ENCODE measurements at places on chromosomes 6 and 20. TPM values are rescaled to one million over a fixed set of nuclear protein-coding genes. Genes with fewer than 3 reads are reported as not detected.

ENPP1 gene
- total RNA-seq: 0.36 TPM

PROKR2 gene
- total RNA-seq: not detected

EZR gene
- 176 TPM for total RNA-seq

NAA20 gene
- 35.0 TPM for total RNA-seq

HLA-DOB gene
- total RNA-seq: 8.2 TPM

GRCh38 chr6:42007286-42008137 is 42.8 kb upstream of the TAF8 start:
- no peaks in the 10 kb centered on the region for H3K27me3 ChIP-seq
- H3K4me3 ChIP-seq: no peak overlapping the region
- peak; percentile 56 for DNase-seq
- H3K36me3 ChIP-seq: peaks cover 29% of the 10 kb centered on the region
- H3K27ac ChIP-seq: no peak overlapping the region
- peaks cover 39% of the 10 kb centered on the region for H3K4me1 ChIP-seq

- H3K4me1 ChIP-seq: peaks cover 3% of the 10 kb centered on the region
- no peaks in the 10 kb centered on the region for H3K36me3 ChIP-seq
Measured at GRCh38 chr20:10629946-10630650, 43.7 kb downstream of the JAG1 start.

DNA sequence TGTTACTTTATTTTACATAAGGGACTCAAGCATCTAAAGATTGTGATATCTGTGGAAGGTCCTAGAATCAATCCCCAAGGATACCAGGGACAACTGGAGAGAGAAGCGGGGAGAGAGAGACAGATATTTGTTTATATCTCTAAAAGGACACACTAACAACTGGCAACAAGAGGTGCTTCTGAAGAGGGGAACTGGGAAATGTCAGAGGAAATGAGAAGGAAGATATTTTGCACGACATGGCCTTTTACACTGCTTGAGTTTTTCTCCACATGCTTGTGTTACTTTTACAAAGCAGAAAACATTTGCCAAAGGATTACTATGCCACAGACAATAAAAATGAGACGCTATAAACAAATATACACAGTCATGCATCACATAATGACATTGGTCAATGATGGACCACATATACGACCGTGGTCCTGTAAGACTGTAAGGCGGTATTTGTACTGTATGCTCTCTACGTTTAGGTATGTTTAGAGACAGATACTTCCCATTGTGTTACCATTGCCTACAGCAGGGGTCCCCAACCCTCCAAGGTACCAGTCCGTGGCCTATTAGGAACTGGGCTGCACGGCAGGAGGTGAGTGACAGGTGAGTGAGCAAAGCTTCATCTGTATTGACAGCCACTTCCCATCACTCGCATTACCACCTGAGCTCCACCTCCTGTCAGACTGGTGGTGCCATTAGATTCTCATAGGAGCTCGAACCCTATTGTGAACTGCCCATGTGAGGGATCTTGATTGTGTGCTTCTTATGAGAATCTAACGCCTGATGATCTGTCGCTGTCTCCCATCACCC is 64.6 kb upstream of the PTPN1 start:
- H3K4me1 ChIP-seq: no peaks in the 10 kb centered on the region
- H3K27ac ChIP-seq: no peak overlapping the region
- no peaks in the 10 kb centered on the region for H3K36me3 ChIP-seq

DNA sequence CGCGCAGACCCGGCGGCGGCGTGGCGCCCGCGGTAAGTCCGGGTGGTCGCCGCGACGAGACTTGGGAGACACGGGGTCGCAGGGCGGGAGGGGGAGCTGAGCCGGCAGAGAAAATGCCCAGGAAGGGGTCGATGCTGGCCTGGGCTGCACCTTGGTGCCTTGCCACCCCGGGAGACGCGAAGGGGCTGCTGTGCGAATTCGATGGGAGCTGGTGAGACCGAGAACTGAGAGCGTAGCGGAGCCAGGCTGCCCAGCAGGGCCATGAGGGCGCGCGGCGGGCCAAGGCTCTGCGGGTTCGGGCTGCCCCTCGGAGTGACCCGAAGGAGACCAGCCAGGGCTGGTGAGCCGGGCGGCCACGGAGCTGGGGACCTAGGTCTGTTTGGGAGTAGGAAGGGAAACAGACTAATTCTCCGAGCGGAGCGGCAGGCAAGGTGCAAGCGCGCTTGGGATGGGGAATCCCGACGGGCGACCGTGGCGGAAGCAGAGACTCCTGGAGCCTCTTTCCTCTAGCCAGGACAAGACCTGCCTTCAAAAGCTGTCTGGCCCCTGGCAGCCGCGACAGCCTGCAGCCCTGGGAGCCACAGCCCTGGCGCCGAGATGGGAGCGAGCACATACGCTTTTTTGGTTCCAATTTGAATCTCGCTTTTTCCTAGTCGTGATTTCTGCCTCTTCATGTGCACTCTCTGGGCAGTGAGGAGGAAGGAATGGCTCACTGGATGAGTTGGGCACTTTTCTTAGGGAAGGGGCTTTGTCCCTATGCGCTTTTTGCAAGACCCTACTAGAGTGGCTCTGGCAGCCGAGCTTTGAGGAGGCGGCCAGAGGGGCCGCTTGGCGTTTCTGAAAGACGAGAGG is 691 bp downstream of the SYNDIG1 start:
- peaks cover 6% of the 10 kb centered on the region for H3K4me1 ChIP-seq
- DNase-seq: no peak
- H3K27ac ChIP-seq: no peak overlapping the region
- no peaks in the 10 kb centered on the region for H3K36me3 ChIP-seq
- H3K27me3 ChIP-seq: peaks cover 2% of the 10 kb centered on the region

DNA sequence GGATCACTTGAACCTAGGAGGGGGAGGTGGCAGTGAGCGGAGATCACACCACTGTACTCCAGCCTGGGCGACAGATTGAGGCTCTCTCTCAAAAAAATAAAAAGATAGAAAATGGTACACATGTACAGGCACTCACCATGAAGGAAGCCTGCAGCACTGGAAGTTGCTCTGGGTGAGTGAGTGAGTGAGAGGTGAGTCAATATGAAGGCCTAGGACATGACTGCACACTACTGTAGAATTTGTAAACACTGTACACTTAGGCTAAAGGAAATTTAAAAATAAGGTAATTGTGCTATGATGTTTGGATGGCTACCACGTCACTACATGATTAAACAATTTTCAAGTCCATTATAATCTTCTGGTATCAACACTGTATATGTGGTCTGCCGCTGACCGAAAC is 216.2 kb downstream of the FOXC1 start:
- no peak overlapping the region for H3K4me3 ChIP-seq
- no peak for DNase-seq
- H3K4me1 ChIP-seq: no peaks in the 10 kb centered on the region

- DNase-seq: no peak
- H3K27me3 ChIP-seq: no peaks in the 10 kb centered on the region
- H3K4me3 ChIP-seq: no peak overlapping the region
Measured at GRCh38 chr6:13694562-13694961, 17.1 kb downstream of the RANBP9 start.

DNA sequence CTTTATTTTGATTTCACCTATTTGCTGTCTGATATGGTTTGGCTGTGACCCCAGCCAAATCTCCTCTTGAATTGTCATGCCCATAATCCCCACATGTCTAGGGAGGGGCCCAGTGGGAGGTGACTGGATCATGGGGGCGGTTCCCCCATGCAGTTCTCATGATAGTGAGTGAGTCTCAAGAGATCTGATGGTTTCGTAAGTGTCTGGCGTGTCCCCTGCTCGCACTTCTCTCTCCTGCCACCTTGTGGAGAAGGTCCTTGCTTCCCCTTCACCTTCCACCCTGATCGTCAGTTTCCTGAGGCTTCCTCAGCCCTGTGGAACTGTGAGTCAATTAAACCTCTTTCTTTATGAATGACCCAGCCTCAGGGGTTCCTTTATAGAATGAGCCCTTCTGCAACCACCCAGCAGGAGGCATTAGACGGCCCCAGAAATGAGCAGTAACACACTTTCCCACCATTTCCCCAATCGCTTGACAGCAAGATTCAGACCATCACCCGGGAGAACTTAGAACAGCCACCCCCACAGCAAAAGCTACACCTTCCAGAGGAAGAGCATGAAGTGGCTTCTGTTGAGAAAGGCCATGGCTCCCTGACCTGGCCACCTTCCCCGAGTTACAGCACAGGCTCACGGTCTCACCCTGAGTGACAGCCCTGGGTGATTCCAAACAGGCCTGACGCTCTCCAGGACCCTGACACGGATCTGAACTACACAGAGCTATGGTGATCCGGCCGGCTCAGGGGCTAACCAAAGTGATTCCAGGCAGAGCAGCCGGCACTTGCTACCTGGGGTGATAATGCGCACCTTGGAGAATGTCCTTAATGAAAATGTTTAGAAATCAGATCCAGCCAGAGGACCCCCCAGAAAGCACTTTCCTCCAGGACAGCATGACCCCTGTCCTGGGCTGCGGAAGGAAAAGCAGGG is 131.2 kb upstream of the CDH4 start:
- H3K27me3 ChIP-seq: no peaks in the 10 kb centered on the region
- no peak overlapping the region for H3K4me3 ChIP-seq
- no peak for DNase-seq

DNA sequence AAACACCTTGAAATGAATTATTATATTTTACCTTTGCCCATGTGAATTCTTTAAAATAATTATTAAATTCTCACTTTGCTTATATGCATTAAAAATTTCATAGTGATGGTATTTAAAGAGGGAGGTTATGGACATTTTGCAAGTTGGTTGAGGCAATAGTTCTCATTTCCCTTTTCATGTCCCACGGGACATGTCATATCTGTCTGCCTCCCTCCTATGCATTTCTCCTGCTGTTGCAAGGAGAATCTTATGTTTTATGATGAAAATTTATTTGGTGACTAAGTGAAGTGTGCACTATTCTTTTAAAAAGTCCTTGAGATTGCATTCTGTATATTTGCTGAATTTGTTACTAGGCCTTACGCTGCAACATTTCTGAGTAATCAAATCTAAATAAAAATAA is 67.2 kb downstream of the UTRN start:
- no peaks in the 10 kb centered on the region for H3K27me3 ChIP-seq
- H3K4me3 ChIP-seq: peak overlapping the region; percentile 23
- H3K36me3 ChIP-seq: peaks cover 2% of the 10 kb centered on the region

DNA sequence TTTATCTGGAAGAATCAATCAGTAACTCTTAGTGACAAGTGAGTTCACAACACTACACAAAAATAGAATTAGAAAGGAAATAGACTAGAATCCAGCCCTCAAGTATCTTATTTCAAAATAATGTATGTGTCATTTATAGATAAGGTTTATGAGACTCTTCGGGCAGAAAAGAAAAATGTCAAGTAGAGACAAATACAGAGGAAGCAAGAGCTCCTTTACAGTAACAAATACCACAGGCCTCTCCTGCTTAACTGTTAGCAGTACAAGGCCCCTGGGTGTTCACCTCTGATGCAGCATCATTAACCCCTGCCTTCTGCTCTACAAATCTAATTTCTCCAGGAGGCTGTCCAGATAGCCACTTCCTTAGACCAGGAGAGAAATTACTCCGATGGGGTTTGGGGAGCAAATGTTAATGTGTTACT is 76.7 kb downstream of the UBE3D start:
- H3K27me3 ChIP-seq: no peaks in the 10 kb centered on the region
- H3K4me1 ChIP-seq: no peaks in the 10 kb centered on the region
- no peak for DNase-seq
- no peak overlapping the region for H3K4me3 ChIP-seq
- H3K36me3 ChIP-seq: no peaks in the 10 kb centered on the region
- no peak overlapping the region for H3K27ac ChIP-seq

DNA sequence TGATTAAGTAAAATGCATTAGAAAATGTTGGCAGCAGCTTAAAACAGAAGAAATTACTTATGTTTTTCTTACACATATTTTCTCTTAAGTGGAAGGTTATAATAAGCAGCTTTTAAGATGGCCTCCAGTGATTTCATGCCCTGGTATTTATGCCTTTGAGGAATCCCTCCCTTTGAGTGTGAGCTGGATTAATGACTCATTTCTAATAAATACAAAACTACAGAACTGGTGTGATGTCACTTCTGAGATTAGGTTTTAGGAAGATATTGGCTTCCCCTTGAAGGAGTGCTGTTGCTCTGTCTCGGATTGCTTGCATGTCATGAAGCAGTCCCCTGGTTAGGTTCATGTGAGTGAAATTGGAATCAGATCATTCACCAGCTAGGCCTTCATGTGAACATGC is 143.2 kb upstream of the EPHA7 start:
- no peaks in the 10 kb centered on the region for H3K4me1 ChIP-seq
- H3K36me3 ChIP-seq: no peaks in the 10 kb centered on the region
- DNase-seq: no peak
- H3K4me3 ChIP-seq: no peak overlapping the region
- no peak overlapping the region for H3K27ac ChIP-seq

DNA sequence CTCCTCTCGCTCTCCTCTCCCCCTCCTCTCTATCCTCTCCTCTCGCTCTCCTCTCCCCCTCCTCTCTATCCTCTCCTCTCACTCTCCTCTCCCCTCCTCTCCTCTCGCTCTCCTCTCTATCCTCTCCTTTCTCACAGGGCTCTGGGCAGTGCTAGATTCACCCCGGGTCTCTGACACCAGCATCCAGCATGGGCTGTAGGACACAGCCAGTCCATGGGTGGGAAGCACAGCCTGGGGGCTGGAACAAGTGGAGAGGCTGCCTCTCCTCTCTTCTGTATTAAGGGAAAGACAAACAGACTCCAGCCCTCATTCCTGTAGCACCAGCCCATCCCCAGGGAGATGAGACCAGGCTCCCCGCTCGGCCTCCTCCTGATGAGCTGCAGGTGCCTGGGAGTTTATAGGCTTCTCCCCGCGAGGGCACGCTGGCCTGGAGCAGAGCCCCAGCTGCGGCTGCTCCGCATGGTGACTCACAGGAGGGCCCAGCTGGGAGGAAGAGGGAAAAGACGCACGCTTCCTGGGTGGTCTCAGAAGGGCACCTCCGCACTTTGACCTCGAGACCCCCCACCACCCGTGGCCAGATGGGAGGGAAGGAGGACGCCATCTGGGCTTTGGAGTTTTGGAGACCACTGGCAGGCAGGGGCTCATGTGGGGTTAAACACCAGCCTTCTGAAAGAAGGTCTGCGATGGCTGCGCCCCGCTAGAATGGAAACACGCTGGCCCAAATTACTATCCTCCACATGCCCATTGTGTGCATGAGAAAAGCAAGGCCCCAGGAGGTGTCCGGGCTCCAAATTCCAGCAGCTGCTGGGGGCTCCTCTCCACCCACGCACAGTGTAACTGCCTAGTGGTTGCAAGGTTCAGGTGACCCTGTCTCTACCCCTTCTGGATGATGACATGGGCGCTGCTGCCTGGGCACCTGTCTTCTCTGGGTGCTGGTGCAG is 68.0 kb downstream of the BMP7 start:
- H3K4me3 ChIP-seq: no peak overlapping the region
- H3K27me3 ChIP-seq: no peaks in the 10 kb centered on the region
- H3K36me3 ChIP-seq: no peaks in the 10 kb centered on the region
- DNase-seq: no peak
- no peak overlapping the region for H3K27ac ChIP-seq
- no peaks in the 10 kb centered on the region for H3K4me1 ChIP-seq

DNA sequence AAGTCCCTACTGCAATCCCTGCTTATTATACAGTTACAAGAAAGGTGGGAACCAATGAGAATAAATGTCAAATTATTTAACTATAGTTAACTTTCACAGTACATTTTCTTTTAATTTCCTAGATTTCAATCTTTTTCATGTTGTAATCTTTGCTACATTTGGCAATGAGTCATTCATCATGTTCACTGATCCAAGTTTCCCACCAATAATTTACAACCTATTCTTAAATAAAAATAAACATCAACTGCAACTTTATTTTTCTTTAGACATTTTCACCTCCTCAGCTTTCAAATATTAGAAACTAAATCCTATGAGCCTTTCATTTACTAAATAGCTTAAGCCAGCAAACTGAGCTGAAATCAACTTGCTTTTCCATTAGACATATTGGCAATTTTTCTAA is 541.3 kb upstream of the BTBD3 start:
- no peaks in the 10 kb centered on the region for H3K36me3 ChIP-seq
- H3K4me3 ChIP-seq: no peak overlapping the region
- no peak for DNase-seq
- no peaks in the 10 kb centered on the region for H3K4me1 ChIP-seq
- H3K27ac ChIP-seq: no peak overlapping the region
